Ecto neural progenitor cell (in vitro differentiated cells): ENCODE measurements at places on chromosomes 6 and 20.
A peak's percentile ranks its signal among the peaks of the same experiment; 100 is the strongest.

DNA sequence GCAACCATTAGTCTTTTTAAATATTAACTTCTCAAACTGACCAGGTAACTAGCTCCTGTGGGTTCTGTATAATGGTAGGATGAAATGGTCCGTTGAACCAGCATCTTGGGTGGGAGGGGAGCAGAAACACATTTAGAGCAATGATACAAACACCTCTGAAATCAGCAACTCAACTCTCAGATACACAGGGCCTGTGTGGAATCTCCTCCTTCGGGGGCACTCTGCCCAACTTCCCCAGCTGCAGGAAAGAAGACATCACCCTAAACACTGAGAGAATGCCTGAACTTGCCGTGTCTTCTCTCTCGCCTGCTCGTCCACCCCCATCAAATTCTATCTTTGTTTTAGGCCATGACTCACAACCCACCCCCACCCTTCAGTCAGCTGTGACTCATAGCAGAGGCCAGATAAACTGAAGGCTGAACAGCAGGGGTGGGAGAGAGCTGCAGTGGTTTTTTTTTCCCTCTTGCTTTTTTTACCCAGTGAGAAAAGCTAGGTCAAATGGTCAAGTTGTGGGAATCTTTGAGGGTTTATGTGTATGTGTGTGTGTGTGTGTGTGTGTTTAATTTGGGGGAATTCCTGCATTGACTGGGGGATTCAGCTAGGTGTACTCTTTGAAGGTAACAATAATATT lies 593.4 kb upstream of the JAG1 start:
- DNase-seq: no peak

DNA sequence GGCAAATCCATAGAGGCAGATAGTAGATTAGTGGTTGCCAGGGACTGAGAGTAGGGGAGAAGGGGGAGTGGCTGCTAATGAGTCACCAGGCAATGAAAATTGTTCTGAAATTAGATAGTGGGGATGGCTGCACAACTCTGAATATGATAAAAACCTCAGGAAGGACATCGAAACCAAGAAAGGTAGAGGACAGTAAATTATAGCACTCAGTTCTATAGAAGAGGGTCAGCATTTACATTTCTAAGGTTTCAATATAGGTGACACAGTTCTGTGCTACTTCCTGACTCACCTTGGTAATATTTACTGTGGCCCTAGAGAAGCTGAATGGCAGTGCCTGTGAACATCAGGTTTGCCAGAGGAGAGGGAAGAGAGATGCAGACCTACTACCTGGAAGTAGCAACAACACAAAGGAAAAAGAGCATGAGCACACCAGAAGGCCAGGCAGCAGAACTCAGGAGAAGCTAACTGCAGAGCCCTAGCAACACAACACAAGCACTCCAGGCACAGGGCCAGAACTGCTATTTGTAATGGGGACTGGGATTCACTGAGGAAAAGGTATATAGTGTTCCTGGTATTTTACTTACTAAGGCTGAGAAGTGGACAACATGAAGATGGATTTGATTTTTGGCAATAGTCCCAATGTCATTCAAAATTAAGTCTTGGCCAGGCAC lies 75.9 kb downstream of the PLCG1 start:
- DNase-seq: no peak

GRCh38 chr6:17703256-17703694 lies 3.5 kb downstream of the NUP153 start:
- no peak for DNase-seq

DNA sequence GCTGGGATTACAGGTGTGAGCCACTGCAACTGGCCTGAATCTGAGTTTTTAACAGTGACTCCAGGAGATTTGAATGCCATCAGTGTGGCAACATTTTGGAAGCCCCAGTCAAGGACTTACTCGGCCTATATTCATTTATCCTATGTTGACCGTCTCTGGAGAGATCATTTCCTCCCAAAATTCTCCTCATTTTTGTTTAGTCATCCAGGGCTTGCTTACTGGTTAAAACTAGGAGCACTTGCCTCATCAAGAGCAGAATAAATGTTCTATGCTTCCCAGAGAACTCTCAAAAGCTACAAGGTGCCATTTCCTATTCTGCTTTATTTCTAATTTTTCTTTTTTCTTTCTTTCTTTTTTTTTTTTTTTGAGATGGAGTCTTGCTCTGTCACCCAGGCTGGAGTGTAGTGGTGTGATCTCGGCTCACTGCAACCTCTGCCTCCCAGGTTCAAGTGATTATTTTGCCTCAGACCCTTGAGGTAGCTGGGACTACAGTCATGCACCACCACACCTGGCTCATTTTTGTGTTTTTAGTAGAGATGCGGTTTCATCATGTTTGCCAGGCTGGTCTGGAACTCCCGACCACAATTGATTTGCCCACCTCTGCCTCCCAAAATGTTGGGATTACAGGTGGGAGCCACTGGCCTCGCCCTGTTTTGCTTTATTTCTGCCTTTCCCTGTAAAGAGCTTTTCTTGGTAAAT lies 23.4 kb upstream of the TRIM27 start:
- DNase-seq: no peak

GRCh38 chr6:21263531-21264287 lies 329.8 kb upstream of the SOX4 start:
- no peak for DNase-seq

DNA sequence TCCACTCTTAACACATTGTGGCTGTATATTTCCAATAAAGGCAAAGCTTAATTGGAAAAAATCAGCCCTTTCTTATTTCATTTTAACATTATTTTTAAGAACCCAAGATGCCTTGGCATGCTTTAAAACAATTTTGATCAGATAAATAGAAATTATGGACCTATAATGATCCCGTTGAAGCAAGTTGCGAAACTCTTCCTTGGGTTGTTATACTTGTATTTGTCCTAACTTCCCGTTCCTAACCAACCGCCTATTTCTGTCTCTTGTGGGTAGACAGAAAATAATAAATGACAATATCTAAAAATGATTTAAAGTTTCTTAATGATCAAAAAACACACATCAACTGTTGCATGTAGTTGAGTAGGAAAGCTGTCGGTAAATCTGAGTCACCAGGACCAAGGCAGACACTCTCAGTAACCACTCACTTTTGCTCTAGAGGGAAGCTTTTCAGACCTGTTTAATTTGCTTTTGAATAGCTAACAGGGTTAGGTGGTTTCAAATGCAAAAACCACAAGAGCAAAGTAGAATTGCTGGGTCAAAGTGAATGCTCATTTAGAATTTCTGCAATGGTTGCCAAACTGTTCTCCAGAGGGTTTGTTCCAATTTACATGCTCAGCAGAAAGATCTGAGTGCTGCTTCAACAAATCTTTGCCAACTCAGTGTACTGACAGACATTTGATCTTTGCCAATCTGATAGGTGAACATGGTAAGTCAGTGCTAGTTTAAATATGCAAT lies 34.2 kb upstream of the KCNK5 start:
- no peak for DNase-seq

- no peak for DNase-seq
Observed at GRCh38 chr6:22530506-22530905, 38.9 kb upstream of the HDGFL1 start.

DNA sequence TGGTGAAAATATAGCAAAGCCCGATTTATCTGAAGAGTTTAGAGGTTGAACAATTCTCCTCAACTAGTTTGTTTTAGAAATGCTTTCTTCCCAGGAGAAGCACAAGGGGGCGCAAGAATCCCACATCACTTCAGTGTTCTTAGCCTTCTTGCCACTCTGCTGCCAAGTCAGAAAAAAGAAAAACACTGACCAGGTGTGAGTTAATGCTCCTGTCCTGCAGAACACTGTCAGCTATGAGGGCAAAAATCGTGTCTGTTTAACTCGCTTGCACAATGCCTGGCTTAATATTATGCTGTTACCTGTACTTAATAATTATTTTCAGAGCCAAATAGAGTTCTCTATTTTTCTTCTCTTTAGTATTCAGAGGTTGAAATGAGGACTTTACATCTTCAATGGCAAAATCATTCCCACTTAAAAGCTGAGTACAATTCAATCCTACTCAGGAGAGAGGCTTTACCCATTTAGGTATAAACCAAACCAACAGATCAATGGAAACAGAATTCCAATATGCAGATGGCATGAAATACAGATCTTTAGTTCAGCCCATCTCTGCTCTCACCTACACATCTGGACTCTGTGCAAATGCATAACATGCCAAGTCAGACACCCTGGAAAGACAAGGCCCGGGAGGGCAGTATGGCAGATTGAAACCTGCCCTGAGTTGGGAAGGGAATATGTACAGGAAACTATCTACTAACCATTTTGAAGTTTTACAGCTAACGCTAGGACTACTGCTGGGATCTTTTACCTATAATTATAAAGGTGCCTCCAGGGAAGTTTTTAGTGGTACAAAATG lies 71.4 kb upstream of the TULP1 start:
- peak; percentile 65 for DNase-seq
